ENCODE measurements at places on chromosomes 5 and 9.

- no peak for DNase-seq
Observed at GRCh38 chr5:150723845-150724244, 23.0 kb upstream of the RBM22 start.

DNA sequence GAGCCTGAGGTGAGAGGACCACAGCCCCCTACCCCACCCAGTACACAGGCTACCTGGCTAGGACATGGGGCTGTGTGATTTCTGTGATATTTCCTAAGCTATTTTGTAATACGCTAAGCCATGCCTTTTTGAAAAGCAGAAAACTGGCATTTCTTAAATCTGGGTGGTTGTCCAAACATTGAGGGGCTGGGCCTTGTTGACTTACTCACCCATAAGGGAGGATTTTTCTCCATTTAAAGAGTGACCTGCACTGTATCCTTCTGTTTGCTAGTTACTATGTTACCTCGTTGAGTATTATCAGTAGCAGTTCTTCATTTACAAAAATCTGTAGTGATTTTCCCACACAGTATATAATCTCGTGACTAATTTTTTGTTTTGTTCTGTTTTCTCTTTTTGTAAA lies 117.5 kb upstream of the OTULINL start:
- no peak for DNase-seq

DNA sequence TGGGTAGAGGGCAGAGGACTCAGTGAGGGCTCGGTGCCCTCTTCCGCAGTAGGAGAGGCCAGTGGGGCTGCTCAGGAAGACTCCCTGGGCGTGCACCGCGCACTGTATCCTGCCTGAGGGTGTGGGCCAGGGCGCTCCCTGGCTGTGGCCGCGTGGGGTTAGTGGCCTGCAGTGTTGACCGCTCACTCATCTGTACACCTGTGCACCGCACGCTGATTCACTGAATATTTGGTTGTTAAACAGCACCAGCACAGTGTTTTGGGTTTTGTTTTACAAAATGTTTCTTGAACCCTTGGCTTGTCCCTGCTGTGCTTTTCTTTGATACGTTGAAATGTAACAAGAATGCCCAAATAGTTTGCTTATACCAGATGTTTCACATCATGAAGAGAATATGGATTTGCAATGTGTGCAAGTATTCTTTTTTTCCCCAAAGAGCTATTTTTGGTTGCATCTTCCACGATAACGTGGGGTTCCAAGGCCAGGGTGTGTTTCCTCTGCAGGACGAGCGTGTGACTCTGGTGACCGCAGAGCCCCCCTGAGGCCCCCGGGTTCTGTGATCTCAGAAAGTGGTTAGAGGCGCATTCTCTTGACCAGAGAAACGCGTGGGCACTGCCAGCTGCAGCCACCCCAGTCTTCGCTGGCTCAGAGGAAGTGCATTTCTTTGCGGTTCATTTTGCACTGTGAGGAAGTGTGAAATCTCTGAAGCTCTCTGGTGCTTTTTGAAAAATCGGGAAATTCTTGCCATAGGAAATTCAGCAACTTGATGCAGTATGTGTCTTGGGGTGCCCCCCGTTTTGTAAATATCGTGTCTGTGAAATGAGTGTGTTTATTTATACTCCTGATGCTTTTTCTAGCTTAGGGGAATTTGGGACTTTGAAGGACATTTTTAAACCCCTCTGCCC lies 46.9 kb downstream of the AHRR start:
- no peak for DNase-seq

GRCh38 chr9:96187151-96187555 lies 114.8 kb downstream of the HSD17B3 start:
- DNase-seq = no peak

GRCh38 chr5:115267617-115268016 lies 4.9 kb upstream of the PGGT1B start:
- DNase-seq = no peak

GRCh38 chr9:77595426-77596095 lies 52.6 kb downstream of the GNA14 start:
- DNase-seq = no peak

- no peak for DNase-seq
Observed at GRCh38 chr5:134608555-134608954, 24.1 kb downstream of the SAR1B start.

GRCh38 chr5:154753792-154754191 lies 1.4 kb upstream of the LARP1 start:
- DNase-seq = no peak

GRCh38 chr5:100757618-100758017 lies 145.5 kb downstream of the ST8SIA4 start:
- no peak for DNase-seq

DNA sequence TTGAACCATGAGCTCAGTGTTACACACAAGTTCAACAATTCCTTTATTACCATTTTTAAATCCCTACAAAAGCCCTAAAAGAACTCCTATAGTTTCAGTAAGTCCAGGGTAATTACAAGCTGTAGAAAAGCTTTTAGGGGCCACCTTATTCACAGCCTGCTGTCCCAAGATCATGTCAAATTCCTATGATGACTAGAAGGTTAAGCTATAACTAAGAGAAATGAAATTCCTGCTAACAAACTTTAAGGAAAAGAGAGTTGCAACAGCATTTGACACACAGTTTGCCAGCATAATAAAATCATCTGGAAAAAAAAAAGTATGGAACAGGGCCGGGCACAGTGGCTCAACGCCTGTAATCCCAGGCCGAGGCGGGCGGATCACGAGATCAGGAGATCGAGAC lies 31.5 kb downstream of the TMEM245 start:
- no peak for DNase-seq

DNA sequence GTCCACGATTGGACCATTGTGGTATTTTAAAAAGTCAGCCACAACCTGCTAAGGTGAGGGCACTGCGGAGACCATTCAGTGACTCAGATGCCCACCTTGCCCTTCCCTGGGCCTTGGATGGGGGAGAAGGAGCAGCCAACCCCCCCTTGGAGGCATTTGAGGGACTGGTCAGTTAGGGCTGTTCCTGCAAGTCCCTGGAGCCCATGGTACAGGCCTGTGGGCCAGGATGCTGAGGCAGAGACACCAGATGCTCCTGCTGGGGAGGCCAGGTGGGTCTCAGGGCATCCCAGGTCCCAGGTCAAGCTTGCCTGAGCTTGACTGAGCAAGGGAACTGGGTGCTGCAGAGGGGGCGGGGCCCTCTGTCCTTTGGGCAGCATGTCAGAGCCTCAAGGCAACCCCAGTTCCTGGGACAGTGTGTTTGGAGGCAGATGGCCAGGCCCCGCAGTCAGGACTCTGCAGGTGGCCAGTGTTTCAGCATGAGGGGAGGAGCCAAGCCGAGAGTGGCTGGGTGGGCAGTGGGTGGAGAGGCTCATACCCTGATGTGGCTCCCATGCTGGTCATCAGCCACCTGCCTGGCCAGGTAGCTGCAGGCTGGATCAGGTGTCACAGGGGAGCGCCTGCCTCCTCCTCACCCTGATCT lies 27.5 kb downstream of the SLC6A3 start:
- no peak for DNase-seq

DNA sequence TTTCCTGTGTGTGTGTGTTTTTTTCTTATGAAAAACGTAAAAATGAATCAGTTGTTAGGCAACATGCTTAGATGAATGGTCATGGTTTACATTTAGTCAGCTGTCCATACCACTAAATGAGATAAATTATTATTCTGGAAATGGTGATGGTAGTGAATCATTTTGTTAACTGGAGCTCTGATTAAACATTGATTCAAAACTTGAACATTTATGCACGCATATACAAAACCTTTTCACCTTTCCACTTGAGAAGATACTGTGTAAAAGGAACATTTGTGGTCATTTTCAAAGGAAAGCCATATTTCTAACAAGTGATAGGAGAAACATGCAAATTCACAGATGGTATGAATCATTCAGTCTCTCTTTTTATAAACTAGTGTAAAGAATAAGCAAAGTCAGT lies 162.0 kb downstream of the SLC25A46 start:
- DNase-seq = no peak

DNA sequence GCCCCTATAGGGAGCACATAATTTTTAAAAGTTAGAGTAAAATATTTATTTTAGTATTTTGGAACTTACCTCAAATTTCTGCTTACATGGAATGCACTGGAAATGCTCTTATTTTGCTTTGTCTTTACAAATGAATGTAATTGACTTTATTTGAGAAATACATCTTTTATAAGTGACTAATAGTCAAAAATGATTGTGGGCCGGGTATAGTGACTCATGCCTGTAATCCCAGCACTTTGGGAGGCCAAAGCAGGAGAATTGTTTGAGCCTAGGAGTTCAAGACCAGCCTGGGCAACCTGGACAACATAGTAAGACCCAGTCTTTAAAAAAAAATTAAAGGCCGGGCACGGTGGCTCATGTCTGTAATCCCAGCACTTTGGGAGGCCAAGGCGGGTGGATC lies 5.8 kb downstream of the HMGCR start:
- DNase-seq = no peak

GRCh38 chr5:180644825-180645273 lies 4.6 kb downstream of the FLT4 start:
- no peak for DNase-seq

DNA sequence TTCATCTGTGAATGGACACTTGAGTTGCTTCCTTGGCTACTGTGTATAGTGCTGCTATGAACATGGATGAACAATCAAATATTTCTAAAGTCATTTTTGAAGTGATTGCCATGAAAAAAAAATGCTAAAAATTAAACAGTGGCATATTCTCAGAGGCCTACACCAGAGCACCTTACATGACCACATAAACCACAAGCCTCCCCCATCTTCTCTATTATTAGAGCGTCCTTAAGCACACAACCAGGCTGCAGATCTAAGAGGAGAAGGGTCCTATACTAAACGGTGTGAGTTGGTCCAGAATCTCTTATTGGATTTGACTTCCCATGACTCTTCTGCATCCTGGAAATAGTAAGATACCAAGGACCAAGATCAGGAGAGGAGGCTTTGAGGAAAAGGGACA lies 34.3 kb downstream of the PCA3 start:
- no peak for DNase-seq

DNA sequence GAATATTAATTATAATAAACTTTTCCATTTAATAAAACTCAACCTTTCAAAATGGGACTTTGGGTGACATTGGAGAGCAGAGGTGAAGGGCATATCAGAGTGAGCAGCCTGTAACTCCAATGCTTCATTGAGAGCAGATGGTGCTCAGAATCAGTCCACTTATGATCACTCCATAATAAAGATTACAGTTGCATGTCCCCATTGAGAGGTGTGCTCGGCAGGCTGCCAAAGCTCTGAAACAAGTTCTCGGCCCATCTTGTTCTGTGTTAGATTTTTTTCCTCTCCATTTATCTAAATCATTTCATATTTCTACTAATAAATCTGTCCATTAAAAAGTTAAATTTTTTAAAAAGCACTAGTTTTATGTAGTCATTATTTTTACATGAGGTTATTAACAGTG lies 1786.4 kb upstream of the WWC1 start:
- no peak for DNase-seq

- no peak for DNase-seq
Observed at GRCh38 chr5:98982880-98983279, 54.1 kb upstream of the CHD1 start.

DNA sequence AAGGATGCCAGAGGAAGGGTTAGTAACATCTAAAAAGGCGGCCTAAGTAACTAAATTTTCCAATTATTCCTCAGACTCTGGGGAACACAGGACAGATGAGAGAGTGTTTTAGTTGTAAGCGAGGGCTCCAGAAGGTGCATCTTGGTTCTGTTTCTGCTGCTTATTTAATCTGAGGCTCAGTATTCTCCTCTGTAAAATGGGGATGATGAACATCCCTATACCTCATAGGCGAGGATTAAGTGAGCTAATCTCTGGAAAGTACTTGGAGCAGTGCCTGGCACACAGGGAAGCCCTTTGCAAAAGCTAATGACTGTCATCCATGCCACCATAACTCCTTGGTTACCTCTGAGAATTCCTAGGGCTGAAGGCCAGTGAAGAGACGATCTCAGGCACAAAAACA lies 59.0 kb downstream of the SHB start:
- no peak for DNase-seq

DNA sequence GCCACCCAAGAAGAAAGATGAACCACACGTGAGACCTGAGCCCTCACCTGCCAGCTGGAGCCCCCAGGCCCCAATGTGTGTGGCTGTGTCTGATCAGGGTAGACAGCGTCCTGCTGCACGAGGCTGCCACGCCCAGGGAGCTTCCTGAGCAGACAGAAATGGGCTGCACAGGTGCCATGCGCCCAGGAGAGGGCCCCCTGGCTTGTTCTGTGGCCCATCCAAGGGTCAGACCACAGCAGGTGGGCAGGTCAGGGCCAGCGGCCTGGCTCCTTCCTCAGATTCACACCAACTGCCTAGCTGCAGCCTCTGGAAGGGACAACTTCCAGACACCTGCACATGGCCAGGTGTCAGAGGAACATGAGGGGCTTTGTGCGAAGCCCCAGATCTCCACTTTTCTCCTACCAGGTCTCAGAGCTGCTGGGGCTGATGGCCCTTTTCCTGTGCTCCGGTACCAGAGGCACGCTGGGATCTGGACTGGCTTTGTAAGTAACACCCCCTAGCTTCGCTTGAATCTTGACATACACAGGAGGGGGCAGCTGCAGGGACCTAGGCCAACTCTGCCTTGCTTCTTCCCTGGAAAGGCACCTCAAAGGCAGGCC lies 10.8 kb downstream of the SARDH start:
- DNase-seq = no peak

DNA sequence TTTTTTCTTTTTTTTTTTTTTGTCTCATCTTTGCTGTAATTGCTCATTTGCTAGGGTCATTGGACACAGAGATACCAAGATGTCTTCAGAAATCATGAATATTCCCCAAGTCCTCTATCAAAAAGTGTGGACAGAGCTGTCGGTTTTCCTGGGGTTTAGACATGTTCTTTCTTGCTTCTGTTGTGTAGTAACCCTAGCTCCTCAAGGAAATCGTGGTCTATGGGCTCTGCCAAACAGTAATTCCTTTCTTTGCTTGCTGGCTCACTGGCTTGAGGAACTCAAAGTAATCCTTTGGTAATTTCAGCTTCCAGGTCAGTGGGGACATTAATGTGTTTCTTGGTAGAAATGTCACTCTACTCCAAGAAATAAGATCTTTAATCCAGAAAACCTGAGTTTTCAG lies 101.7 kb downstream of the TMC1 start:
- DNase-seq = no peak

DNA sequence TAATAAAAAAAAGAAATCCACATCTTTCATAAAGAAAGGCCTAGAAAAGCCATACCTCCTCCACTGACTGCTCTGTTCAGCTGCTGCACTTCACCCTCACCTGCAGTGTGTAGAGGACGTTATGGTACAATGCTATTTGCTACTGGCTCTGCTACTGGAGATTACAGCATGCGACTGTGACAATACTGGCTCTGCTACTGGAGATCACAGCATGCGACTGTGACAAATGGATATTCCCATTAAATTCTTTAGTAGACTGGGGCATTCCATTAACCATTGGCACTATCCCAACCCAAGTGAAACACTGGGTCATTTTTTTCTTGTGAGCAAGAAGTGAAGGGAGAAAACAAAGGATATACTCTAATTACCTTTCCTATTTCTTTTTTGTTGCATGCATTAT lies 1063.5 kb upstream of the DMAC1 start:
- DNase-seq = no peak

GRCh38 chr5:118888556-118888955 lies 99.8 kb downstream of the DTWD2 start:
- no peak for DNase-seq

Measured in activated CD4-positive, alpha-beta T cell treated with anti-CD3 and anti-CD28 coated beads, Interleukin-2, amount 50 U/mL, for 24 hours (primary cell).